ENCODE measurements at places on chromosomes 6 and 20.
A peak's percentile ranks its signal among the peaks of the same experiment; 100 is the strongest.

DNA sequence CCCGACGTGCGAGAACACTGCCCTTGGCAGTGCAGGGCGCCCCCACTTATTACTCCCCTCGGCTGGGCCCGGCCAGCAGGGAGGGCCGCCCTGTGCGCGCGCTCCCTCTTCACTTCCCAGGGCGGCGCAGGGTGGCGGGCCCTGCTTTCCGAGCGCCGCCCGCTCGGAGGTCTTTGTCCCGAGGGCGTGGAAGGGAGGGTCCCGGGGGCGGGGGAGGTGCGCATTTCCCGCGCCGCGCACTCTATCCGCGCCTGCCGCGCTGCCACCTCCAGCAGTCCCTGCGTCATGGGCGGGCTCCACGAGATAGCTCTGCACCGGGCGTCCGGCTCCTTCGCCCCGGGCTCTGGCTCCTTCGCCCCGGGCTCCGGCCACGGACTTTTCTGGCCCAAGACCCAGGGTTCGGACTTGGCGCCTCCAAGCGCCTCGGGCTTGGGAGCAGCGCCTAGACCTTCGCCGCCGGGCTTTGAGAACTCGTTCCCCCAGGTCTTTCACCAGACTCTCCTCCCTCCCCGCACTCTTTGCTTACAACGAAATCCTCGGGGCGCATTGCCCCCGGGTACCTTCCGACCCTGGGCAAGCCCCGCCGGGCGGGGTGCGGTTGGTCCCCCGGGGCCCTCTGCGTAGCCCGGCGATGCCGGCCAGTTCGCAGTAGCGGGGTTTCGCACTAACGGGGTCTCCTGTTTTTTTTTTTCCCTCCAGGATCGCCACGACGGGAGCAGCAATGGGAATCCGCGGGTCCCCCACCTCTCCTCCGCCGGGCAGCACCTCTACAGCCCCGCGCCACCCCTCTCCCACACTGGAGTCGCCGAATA lies 1.6 kb downstream of the TFAP2C start:
- no peak for DNase-seq

DNA sequence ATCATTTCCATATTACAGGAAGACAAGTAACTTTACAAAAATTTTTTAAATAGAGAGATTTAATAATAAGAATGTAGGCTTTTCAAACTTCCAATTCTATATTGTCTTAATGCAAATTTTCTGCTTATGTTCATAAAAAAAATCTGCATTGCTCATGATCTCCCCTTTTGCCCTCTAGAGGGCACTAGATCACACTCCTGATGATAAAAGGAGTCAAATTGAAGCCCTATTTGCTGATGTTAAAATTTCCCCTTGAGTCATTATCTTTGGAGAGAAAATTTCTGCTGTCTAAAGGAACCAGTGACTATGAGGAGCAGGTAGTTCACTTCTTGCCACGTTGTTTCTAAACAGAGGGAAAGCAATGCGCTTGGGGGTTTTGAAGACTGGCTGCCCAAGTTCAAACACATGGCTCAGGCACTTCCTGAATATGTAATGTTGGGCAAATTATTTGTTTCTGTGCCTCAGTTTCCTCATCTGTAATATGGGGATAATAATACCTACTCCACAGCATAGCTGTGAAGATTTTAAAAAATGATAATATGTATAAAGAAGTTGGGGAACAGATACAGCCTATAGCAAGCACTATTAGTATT lies 874.2 kb downstream of the TFAP2A start:
- DNase-seq, result no peak

GRCh38 chr6:170287371-170287876 lies 3.5 kb downstream of the DLL1 start:
- no peak for DNase-seq

- DNase-seq, result no peak
Measured at GRCh38 chr6:168121303-168121665, 42.3 kb upstream of the FRMD1 start.

- DNase-seq, result no peak
Measured at GRCh38 chr6:151060096-151060765, 179.5 kb upstream of the AKAP12 start.

GRCh38 chr6:57207141-57207540 lies 15.0 kb downstream of the RAB23 start:
- DNase-seq, result no peak

- peak; percentile 34 for DNase-seq
Measured at GRCh38 chr6:13044390-13044789, 283.9 kb downstream of the TBC1D7 start.

DNA sequence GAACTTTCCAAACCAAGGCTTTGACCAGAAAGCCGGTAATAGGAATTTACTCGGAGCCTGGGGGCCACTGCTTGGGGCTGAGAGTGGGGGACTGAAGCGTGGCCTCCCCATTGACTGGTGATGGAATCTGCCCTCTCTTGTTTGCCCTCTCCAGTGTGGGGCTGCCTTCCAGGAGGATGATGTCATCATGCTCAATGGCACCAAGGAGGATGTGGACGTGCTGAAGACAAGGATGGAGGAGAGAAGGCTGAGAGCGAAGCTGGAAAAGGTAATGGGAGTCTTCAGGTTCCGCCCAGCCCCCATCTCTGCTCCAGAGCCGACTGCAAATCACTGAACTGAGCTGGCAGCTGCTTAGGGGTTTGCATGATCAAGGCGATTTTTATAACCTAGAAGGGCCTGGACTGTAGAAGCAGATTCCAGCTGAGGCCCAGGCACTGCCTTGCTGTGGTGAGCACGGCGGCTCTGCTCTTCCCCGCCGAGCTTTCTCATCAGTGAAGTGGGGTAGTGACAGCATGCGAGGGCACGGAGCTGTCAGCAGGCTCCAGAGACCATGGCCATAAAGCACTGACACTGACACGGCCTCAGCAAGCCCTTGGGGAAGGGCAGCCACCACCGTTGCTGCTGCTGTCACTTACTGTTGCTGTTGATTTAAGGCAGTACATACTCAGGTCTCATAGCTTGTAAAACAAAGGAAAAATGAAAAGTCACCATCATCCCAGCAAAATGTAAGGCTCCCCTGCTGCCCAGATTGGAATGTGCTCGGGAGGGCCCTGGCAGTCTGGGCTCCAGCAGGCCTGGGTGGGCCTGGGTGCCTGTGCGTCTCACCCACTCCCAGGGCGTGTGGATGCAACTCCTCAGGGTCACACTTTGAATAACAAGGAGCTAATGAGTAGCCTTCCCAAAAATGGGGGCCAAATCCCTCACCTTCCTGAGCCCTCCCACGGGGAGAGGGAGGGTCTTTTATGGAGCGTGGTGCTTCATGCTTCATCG lies 11.1 kb upstream of the FAM209A start:
- DNase-seq, result no peak

- no peak for DNase-seq
Measured at GRCh38 chr6:144675231-144675861, 390.2 kb downstream of the UTRN start.

DNA sequence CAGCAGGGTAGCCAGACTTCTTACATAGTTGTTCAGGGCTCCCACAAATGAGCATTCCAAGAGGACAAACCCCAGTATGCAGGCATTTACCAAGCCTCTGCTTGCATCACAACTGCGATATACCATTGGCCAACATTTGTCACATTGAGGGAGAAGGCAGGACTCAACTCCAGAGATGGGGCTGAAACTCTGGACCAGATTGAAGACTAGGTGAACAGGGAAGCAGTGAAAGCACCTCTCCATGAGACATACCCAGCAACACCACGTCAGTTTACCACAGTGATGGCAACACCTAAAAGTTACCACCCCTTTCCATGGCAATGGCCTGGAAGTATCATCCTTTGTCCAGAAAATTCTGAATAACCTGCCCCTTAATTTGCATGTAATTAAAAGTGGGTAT lies 7.9 kb upstream of the RALY start:
- DNase-seq, result no peak

GRCh38 chr6:89711801-89712200 lies 73.3 kb upstream of the LYRM2 start:
- DNase-seq, result no peak

DNA sequence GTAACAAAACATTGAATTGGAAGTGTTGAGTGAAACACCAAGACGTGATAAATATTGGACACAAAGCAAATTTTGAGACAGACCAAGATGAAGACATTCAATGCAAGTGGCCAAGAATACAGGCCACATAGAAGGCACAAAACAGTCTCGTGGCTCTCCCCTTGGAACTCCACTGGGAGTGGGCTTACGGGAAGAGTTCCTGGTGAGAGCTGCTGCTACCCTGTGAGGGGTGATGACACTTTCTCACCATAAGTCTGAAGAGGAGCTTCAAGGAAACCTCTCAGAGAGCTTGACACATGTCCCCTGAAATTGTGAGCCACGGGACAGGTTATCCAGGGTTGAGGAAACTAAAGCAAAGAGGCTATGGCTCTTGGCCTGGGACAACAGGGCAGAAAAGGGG lies 48.6 kb upstream of the SLC22A16 start:
- no peak for DNase-seq

DNA sequence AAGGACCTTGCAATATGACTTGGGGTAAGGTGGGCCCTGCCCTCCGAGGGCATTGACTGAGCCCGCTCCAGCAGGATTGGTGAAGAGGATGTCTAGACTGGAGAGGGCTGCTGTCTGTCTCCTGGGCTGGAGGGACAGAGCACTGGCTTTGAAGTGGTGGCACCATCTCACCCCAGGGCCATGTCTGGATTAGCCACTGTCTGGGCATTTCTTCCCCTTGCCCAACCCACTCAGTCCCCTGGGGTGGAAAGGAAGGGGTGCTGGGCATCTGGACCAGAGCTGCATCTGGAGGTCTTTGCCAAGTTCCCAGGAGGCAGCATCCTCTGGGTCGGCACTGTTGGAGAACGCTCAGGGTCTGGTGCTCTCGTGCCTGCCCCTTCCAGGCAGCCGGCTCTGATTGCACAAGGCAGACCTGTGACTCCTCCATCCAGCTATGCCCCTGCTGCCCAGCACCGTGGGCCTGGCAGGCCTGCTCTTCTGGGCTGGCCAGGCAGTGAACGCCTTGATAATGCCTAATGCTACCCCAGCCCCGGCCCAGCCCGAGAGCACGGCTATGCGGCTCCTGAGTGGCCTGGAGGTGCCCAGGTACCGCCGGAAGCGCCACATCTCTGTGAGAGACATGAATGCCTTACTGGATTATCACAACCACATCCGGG lies at the start of gene R3HDML:
Gene R3HDML (plus strand): TSS at position 319 of the 656 bp plus-strand sequence. CDS start 115 bp downstream, at position 434.
- DNase-seq, result no peak

GRCh38 chr6:127342296-127342945 lies 988 bp downstream of the ECHDC1 start:
- DNase-seq, result no peak

GRCh38 chr6:142953373-142954273 lies 8.6 kb upstream of the HIVEP2 start:
- DNase-seq, result no peak

GRCh38 chr20:32111753-32112152 lies 2.2 kb downstream of the TM9SF4 start:
- no peak for DNase-seq

DNA sequence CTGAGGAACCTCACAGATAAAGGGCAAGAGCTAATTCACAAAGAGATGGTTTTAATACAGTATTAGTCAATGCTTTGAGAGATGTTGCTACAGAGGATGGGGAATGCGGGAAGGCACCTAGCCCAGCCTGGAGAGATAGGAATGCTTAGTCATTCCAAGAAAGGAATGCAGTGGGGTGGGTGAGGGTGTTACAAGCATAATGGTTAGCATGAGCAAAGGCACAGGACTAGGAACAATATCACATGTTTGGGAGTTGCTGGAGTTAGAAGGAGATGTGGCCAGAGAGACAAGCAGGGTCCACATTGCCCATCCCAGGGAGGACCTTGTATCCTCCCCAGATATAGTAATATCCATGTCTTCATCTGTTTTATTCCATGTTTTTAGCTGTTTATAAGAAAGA lies 107.0 kb upstream of the OGFRL1 start:
- no peak for DNase-seq

GRCh38 chr6:46376562-46377061 lies 114.6 kb downstream of the RCAN2 start:
- no peak for DNase-seq

DNA sequence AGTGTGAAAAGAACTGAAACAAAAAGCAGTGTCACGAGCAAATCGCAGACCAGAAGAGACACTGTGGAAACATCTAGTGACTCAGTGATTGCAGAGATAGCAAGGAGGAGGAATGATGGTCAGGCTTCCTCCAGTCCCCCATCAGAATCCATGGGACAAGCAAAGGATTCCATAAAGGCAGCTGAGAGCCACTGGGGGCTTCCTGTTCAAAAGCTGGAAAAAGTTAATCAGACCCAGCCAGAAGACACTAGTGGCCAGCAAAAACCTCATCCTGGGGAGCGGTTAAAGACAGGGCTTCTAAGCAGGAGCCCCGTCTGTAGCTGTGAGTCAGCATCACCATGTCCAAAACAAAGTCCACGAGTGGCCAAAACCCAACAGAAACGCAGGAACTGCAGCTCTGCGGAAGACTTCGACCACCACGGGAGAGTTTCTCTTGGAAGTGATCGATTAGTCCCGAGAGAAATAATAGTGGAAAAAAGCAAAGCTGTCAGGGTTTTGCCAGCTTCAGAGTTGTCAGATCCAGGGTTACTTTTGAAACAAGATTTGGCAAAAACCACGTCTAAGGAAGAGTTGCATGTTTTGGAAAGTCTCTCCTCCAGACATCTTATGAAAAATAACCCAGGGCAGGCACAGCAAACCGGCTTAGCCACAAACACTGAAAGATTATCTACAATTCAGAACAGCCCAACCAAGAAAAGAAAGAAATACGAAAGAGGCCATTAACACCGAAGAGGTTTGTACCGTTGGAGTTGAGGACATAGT lies 51.0 kb downstream of the JAG1 start:
- DNase-seq, result no peak

DNA sequence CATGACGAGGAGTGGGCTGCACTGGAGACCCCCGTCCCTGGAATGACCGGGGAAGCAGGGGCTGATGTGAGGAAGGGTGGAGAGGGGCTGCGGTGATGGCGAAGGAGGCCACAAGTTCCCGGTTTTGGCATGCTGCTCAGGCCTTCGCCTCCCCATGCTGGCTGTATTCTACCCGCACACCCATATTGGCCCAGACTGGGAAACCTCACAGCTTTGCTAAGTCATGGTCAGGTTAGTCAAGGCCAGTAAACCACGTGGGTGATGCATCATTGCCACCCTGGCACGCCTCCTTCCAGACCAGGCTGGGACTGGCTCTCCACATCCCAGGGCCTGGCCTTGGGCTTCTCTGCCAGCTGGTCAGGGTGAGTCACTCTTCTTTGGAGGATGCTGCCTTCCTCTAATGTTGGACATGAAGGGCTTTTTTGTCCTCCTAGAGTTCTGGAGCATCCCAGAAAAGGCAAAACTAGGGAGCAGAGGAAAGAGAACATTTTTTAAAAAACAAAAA lies 53.8 kb downstream of the PCNA start:
- DNase-seq, result no peak

- no peak for DNase-seq
Measured at GRCh38 chr6:97674802-97675201, 391.8 kb upstream of the MMS22L start.
